ENCODE measurements at places on chromosomes 2 and 18. TPM values are rescaled to one million over a fixed set of nuclear protein-coding genes. Genes with fewer than 3 reads are reported as not detected.

GRCh38 chr2:161078211-161078539, 82.1 kb upstream of the TANK start:
- DNase-seq, result no peak

GRCh38 chr2:181106789-181107627, 126.6 kb downstream of the UBE2E3 start:
- no peak for DNase-seq

- no peak for DNase-seq
Observed at GRCh38 chr2:60213865-60214625, 339.4 kb downstream of the BCL11A start.

- DNase-seq, result no peak
Observed at GRCh38 chr2:23546913-23547312, 161.9 kb downstream of the KLHL29 start.

- no peak for DNase-seq
Observed at GRCh38 chr2:74239346-74239745, 40.9 kb downstream of the MTHFD2 start.

GRCh38 chr2:35714883-35715282, 640.7 kb upstream of the CRIM1 start:
- DNase-seq, result no peak

DNA sequence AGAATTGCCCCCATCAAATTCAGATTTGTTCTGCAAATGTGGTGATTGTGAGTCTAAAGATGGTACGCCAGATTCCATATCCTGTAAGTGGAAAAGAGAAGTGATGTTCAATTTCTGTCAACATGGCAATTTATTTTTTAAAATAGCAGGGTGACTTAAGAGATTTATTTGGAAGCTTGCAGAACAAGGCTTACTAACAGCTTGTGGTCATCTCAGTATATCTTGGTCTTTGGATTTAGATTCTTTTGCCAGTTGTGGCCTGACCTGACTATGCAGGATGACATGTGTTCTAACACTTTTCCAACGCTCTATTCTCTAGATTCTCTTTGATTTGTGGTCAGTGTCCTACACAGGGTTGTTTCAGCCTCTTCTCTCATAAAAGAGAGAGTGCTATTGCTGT, 74.4 kb downstream of the MAP3K20 start:
- no peak for DNase-seq

DNA sequence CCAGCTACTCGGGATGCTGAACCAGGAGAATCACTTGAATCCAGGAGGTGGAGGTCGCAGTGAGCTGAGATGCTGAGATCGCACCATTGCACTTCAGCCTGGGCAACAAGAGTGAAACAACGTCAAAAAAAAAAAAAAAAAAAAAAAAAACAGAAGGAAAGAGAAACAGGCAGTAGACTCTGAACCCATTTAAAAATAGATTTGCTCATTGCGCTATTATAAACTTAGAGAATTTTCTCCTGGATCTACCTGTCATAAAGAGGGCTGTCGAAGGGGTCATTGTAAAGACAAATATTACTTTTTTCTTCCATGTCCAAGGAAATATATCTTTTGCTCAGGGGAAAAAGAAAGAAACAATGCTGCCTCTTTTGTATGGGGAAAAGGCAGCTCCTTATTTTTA, 425.0 kb upstream of the ID2 start:
- DNase-seq, result no peak

DNA sequence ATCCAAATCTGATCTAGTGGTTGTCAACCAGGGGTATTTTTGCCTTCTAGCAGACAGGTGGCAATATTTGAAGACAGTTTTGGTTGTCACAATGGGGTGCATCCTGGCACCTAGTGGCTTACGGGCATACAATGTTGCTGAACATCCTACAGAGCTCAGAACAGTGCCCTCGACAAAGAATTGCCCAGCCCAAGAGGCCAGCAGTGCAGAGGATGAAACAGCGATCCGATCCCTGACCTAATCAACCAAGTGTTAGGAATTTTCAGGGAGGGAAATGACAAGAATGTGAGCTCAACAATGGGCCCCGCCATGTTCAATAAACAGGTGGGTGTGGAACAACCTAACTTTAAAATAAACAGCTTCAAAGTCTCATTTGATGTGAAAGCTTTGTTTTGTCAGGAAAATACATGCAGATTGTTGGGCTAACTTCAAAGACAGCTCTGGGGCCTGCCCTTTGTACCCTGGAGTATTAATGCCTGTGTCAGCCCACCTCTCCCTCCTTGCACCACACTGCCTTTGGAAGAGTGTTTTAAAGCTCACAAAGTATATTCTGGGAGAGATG, 22.5 kb upstream of the SCYGR5 start:
- DNase-seq, result no peak

- peak; percentile 51 for DNase-seq
Observed at GRCh38 chr18:11040823-11041656, 108.3 kb downstream of the PIEZO2 start.

DNA sequence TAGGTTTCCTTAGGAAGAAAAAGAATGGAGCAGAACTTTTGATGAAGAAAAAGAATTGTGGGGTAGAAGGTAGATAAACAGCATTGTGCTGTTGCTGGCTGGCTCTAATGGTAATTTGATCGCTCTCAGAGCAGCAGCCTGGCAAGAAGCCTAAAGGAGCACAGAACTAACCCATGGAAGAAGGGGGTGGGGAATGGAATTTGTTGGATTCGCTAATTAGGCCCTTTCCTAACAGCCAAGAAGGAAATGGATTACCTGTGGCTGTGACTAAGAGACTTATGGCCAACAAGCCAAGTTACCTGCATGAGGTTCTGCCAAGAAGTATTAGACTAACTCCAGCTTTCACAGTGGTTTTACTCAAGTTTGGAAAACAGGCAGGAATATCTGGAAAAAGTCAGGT, 210.6 kb downstream of the IKZF2 start:
- peak; percentile 70 for DNase-seq

GRCh38 chr2:10572701-10573100, 117.1 kb downstream of the NOL10 start:
- DNase-seq, result no peak

- DNase-seq, result no peak
Observed at GRCh38 chr2:55856936-55857335, 66.6 kb downstream of the EFEMP1 start.

GRCh38 chr2:111028720-111029119, 92.0 kb upstream of the BCL2L11 start:
- DNase-seq, result no peak

GRCh38 chr2:72109291-72109690, 38.4 kb downstream of the CYP26B1 start:
- DNase-seq, result no peak

GRCh38 chr2:159912580-159912979, 114.6 kb upstream of the CD302 start:
- no peak for DNase-seq

GRCh38 chr2:44242904-44243303, 32.4 kb upstream of the SLC3A1 start:
- no peak for DNase-seq

- peak; percentile 26 for DNase-seq
Observed at GRCh38 chr18:77004555-77005380, 127.8 kb downstream of the MBP start.

Gene IL1R2
- total RNA-seq, result not detected

Gene RTP5
- not detected for total RNA-seq

Gene ST6GAL2
- total RNA-seq, result 7.6 TPM

Gene SMC6
- 40.3 TPM for total RNA-seq

Gene RNU2-63P
- 20.4 TPM for total RNA-seq

Gene NT5DC4
- total RNA-seq, result not detected
